Endothelial cell of umbilical vein (primary cell): ENCODE measurements at places on chromosomes 2 and 18. TPM values are rescaled to one million over a fixed set of nuclear protein-coding genes. Genes with fewer than 3 reads are reported as not detected.
A peak's percentile ranks its signal among the peaks of the same experiment; 100 is the strongest.

DNA sequence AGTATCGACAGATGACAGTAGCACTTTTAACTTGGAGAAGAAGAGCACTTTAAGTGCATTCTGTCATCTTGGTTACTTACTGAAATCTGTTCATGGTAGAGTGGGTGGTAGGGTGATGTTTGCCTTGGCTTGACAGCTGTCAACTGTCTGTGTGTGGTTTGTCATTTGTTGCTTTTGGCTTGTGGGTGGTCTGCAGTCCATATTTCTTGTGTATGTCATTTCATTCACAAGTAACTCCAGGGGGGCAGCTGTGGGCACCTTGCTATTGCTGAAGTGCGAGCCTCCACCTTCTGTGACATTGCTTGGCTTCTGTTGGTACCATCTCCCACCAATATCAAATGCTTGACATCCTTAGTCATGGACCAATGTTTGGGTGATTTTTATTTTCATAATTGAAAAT, 311.6 kb upstream of the NRP2 start:
- no peaks in the 10 kb centered on the region for H3K36me3 ChIP-seq
- H3K27ac ChIP-seq: no peak overlapping the region
- peaks cover 8% of the 10 kb centered on the region for H3K4me1 ChIP-seq
- no peaks in the 10 kb centered on the region for H3K27me3 ChIP-seq

TUBA3E gene
- not detected in 2 replicates for total RNA-seq

MROH2A gene
- total RNA-seq: not detected in 2 replicates

- H3K36me3 ChIP-seq: no peaks in the 10 kb centered on the region
- H3K4me3 ChIP-seq: no peak overlapping the region
- peaks cover 9% of the 10 kb centered on the region for H3K4me1 ChIP-seq
- no peak for DNase-seq
- no peaks in the 10 kb centered on the region for H3K27me3 ChIP-seq
Observed at GRCh38 chr2:28333606-28334526, 58.8 kb upstream of the FOSL2 start.

DNA sequence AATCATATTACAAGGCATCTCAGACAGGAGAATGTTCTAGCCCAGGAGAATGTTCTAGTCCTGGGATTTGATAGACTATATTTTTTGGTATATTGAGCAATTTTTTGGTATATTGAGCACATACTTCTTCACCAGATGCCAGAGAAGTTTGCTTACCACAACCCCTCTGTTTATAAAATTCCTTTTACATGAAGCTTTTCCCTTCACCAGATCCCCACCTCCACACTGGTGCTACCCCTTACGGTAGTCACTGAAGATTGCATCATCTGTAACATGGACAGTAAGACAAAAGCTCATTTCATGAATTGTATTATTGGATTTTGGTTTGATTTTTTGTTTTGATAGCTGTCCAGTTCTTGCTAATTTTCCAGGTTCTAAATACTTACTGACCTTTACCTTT, 7.2 kb upstream of the HNMT start:
- H3K27me3 ChIP-seq: no peaks in the 10 kb centered on the region
- H3K27ac ChIP-seq: no peak overlapping the region
- DNase-seq: no peak
- no peaks in the 10 kb centered on the region for H3K36me3 ChIP-seq

DNA sequence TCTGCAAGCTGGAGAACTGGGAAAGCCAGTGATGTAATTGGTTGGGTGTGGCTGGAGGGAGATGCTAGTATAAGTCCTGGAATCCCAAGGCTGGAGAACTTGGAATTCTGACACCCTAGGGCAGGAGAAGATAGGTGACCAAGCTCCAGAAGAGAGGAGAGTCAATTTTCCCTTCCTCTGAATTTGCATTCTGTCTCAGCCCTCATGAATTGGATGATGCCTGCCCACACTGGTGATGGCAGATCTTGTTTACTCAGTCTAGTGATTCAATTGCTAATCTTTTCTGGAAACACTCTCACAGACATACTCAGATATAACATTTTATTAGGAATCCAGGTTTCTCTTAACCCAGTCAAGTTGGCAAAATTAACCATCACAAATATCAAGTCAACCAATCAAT, 287.2 kb downstream of the RDH14 start:
- H3K4me1 ChIP-seq: no peaks in the 10 kb centered on the region
- no peak for DNase-seq
- H3K36me3 ChIP-seq: no peaks in the 10 kb centered on the region
- H3K27ac ChIP-seq: no peak overlapping the region
- H3K27me3 ChIP-seq: no peaks in the 10 kb centered on the region

ITGB1BP1 gene
- total RNA-seq: 95.5 and 170 TPM in 2 replicates

DNA sequence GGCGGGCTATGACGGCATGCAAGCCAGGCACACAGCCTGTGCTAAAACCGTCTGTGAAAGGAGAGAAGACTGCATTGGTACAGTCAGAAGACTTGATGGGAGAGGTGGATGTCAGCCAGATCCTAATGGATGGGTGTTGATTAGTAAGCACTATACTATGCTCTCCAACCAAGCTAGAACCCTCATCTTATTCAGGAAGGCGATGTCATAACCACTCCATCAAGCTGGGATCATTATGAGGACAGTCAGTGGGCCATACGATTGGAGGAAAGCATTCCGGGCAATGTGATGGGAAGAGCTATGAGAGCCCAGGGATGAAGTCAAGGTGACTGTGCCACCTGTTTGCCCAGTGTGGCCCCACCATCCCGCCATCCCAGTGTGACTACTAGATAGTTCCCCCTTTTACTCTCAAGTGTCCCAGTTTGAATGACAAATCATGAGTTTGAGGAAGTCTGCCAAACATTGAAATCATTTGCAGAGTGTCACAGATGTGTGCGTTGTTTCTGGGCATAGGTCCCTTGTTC, 66.4 kb downstream of the MRPS9 start:
- peaks cover 5% of the 10 kb centered on the region for H3K36me3 ChIP-seq
- no peaks in the 10 kb centered on the region for H3K4me1 ChIP-seq
- no peak overlapping the region for H3K4me3 ChIP-seq
- no peak overlapping the region for H3K27ac ChIP-seq
- no peak for DNase-seq

DNA sequence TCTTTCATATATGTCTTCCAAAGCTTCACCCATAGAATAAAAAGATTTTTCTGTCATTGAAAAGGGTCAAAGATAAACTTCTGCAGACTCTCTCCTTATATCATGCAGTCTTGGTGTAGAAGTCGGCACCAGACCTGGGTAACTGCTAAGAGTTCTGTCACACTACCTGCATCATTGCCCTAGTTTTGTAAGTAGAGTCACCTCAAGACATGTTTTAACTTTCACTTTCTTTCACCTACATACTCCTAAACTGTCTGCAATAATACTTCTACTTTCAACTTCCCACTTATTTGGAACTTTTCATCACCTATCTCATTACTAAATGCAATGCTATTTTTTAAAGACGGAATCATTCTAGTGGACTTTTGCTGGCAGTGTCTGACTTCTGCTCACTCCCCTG, 475.6 kb upstream of the VRK2 start:
- no peak overlapping the region for H3K27ac ChIP-seq
- no peak overlapping the region for H3K4me3 ChIP-seq
- H3K36me3 ChIP-seq: no peaks in the 10 kb centered on the region

- no peaks in the 10 kb centered on the region for H3K27me3 ChIP-seq
- DNase-seq: peak; percentile 11
- H3K4me1 ChIP-seq: peaks cover 21% of the 10 kb centered on the region
- H3K36me3 ChIP-seq: no peaks in the 10 kb centered on the region
Observed at GRCh38 chr2:138476940-138477339, 24.6 kb upstream of the SPOPL start.

DNA sequence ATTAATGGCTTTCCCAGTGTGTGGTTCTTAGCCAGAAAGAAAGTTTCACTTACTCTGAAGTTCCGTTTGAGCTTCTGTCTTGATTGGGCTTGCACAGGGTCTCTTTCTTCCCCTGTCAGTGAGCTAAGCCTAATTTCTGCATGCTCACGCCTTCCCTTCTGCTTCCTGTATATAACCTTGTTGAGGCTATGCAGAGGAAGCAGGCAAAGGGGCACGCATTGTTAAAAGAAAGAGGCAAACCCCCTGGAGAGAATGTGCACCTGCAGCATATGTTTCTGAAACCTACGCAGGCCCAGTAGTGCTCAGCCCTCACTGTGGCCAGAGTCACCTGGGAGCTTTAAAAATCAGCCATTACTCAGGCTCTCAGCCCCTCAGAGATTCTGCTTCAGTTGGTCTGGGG, 14.5 kb upstream of the PLA2R1 start:
- DNase-seq: no peak
- no peaks in the 10 kb centered on the region for H3K27me3 ChIP-seq
- no peaks in the 10 kb centered on the region for H3K36me3 ChIP-seq
- no peak overlapping the region for H3K27ac ChIP-seq
- H3K4me1 ChIP-seq: peaks cover 26% of the 10 kb centered on the region

SLC14A1 gene
- total RNA-seq: not detected in 2 replicates

GRCh38 chr18:62808123-62808522, 92.8 kb downstream of the PHLPP1 start:
- no peaks in the 10 kb centered on the region for H3K27me3 ChIP-seq
- DNase-seq: no peak
- no peaks in the 10 kb centered on the region for H3K4me1 ChIP-seq
- no peaks in the 10 kb centered on the region for H3K36me3 ChIP-seq
- no peak overlapping the region for H3K4me3 ChIP-seq
- no peak overlapping the region for H3K27ac ChIP-seq

RAB17 gene
- 0.55 and 0.77 TPM in 2 replicates for total RNA-seq

DNA sequence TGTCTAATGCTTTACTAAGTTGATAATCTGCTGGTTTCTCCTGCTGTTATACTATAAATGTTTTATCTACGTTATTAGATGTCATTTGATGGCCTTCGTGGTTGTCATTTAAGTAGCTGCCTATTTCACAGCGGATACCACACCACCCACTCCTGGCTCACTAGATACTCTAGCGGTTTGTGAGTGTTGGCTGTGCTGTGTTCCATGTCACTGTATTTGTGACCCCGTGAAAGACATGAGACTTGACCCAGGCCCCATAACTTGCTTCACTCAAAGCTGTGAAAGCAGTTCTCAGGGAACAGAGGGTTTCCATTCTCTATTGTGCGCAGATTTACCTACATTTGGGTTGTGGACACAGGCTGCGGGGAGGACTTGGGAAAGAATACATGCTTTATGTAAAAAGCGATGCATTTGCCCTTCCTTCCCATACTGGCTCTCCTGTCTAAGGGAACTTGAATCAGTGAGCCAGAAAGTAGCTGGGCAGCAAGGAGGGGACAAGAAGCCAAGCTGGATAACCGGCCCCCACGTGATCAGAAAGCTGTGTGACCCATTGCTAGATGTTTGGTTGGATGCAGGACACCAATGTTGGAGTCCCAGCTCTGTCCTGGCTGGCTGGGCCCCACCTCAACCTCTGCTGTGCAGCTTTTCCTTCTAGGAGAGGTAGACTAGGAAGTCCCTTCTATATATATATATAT, 52.2 kb downstream of the PLB1 start:
- peaks cover 13% of the 10 kb centered on the region for H3K4me1 ChIP-seq
- no peaks in the 10 kb centered on the region for H3K36me3 ChIP-seq
- no peak overlapping the region for H3K27ac ChIP-seq

PPP1CB gene
- 157 and 163 TPM in 2 replicates for total RNA-seq

DNA sequence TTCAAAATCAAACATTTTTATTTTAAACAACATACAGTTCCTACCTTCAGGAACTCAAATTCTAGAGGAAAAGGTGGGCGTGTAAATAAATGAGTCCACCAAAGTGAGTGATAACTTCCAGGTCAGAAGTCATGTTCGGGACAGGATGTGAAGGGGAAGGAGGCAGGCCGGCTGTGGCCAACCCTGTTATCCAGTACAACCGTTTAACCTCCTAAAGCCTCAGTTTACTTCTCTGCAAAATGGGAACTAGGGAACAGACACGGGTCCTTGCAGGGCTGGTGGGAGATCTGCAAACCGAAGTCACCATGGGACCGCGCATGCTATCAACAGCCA, 373 bp downstream of the EIPR1 start:
- H3K4me3 ChIP-seq: peak overlapping the region; percentile 78
- H3K4me1 ChIP-seq: peaks cover 26% of the 10 kb centered on the region
- H3K27me3 ChIP-seq: no peaks in the 10 kb centered on the region
- no peak for DNase-seq
- H3K36me3 ChIP-seq: no peaks in the 10 kb centered on the region

LIMS4 gene
- 14.4 and 35.7 TPM in 2 replicates for total RNA-seq
